Omental fat pad (tissue), 4 donors: ENCODE measurements at places on chromosomes 3 and 15. TPM values are rescaled to one million over a fixed set of nuclear protein-coding genes. Genes with fewer than 3 reads are reported as not detected.

GRCh38 chr3:139388821-139389551 lies 461 bp downstream of the COPB2 start:
- no peak for DNase-seq

DNA sequence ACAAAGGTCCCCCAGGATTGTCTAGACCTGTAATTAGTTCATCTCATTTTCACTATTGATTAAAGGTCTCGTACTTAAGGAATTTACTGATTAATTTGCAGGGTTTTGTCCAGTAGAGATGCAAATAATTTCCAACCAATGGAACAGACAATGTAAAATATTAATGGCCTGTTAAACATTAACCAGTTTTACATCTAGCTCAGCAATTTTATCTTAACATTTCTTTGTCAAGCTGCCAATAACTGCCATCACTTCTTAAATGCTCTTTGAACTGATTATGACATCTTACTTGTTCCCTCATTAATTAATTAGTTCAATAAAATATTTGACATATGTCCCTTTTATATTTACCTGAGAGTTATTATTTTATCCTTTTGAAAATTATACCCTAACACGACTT lies 9.4 kb upstream of the STRIT1 start:
- no peak for DNase-seq

- DNase-seq = no peak
Measured at GRCh38 chr3:102400142-102400541, 34.7 kb upstream of the ZPLD1 start.

GRCh38 chr15:69834761-69835160 lies 263.0 kb downstream of the TLE3 start:
- no peak for DNase-seq

DNA sequence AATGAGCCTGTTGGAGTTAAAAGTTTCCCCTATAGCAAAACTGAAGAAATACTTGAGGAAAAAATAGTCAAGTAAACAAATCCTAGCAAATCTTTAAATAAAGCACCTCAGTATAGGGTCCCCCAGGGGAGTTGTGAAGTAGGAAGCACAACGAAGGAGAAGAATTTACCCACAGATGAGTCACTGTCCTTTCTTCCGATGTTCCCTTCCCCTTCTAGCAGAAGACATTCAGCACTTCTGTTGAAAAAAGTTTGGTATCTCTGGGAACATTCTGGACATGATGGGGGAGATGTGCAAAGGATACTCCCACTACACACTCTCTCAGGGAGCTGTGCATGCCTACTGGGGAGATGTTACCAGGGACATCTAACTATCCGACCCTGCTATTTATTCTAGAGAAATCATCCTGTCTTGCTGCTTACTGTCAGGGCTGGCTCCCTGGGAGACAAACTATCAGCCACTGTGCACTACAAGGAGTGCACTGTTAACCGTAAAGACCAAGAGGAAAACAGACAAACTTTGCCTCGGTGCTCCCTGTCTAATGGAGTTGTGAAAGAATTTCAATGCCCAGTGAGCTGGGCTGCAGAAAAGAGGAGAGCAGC lies 93.8 kb downstream of the RFTN1 start:
- no peak for DNase-seq

GRCh38 chr3:98733812-98734281 lies 29.3 kb upstream of the ST3GAL6 start:
- no peak for DNase-seq

DNA sequence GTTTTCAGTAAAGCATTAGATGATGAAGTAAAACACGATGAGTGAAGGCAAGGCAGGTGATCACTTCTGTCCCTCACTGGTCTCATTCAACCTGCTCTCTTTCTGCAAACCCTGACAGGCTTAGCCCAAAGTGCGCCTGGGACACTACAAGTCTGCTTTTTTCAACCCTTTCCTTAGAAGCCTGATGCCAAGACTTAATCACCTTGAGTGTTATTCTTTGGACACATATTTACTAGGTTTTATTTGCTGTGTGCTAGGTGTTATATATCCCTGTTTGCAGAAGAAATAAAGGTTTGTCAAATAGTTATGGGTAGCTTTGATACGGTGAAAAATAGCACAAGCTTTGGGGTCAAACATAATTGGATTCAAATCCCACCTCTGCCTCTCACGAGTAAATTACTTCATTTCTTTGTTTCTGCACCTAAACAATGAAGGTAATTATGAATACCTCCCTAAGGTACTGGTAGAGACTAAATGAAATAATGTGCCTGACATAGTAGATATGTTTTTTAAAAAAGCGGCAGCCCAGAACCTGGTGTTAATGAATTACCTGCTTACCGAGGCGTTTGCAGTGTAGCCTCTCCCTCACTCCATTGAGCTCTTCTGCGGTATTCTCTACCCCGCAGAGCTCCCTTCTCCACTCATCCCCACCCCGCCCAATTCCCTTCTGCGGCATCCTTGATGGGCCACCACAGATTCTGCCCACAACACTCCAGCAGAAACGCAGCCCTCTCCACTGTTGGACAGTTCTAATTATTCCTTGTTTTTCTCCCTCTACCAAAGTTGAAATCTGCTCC lies 269.0 kb upstream of the TPM1 start:
- DNase-seq = no peak

- DNase-seq = no peak
Measured at GRCh38 chr3:116815831-116816588, 106.4 kb downstream of the TUSC7 start.

The SKOR1 gene
- 0.74 TPM for total RNA-seq

The PRR20G gene
- total RNA-seq = not detected

The GOLGA8N gene
- 15.0 TPM for total RNA-seq

The SLC22A13 gene
- total RNA-seq = 0.95 TPM

The GPR62 gene
- total RNA-seq = 0.37 TPM
